ENCODE measurements at places on chromosomes 2 and 18.
A peak's percentile ranks its signal among the peaks of the same experiment; 100 is the strongest.

GRCh38 chr2:29698216-29698615, 223.2 kb downstream of the ALK start:
- no peak for DNase-seq

- no peak for DNase-seq
Observed at GRCh38 chr2:178863856-178864620, 56.8 kb upstream of the TTN start.

- DNase-seq = no peak
Observed at GRCh38 chr2:59301466-59302402, 1060.6 kb upstream of the FANCL start.

- DNase-seq = no peak
Observed at GRCh38 chr2:18724371-18725145, 135.2 kb upstream of the NT5C1B start.

DNA sequence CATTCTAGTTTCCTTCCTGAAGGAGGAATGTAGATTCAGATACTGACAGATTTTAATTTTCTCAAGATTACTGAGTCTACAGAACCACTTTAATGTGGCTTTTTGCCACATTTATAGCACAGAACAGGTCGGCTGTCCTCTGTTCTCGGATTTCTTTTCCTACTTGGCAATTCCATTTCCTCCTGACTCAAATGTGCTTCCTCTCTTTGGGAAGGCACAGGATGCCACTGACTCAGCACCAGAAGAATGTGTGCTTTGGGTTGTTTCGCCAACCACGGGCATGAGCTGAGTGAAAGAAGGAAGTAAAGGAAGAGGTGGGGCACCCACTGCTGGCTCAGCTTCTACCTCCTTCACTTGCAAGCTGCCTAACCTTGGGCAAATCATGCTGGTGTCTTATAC, 970.6 kb upstream of the ACVR2A start:
- DNase-seq = no peak

DNA sequence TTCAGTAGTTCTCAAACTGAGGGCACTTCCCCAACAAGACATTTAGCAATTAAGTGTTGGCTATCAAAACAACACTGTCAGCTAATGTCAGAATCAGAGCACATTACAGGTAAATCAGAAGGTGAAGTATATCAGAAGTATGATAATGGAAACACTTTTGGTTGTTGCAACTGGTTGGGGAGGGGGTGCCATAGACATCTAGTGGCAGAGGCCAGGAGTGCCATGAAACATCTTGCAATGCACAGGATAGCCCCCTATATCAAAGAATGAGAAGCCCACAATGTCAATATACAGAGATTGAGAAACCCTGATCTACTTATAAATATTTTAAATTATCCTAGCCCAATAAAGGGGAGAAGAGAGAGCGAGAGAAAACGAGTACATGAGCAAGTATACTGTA, 4.9 kb upstream of the XPO1 start:
- no peak for DNase-seq

DNA sequence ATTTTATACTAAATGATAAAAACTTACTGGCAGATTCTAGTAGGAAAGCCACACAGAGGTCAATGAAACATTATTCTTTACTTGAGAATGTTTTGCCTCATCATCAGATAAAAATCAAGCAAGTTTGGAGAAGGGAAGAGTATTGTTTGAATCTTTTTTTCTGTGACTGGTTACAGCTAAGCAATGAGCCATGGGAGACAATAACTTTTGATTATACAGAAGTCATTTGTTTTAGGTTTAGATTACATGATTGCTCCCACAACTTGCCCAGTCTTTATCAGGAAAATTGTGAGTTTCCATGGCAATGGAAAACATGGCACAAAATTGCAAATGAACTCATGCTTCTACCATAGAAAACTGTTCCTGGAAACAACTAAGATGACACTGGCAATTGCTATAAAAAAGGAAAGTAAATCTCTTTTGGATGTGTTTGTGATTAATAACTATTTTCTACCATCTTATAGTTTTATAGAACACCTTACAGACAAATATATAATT, 476.8 kb downstream of the MBD2 start:
- DNase-seq = no peak

- DNase-seq = peak; percentile 50
Observed at GRCh38 chr2:234003972-234004617, 46.4 kb upstream of the SPP2 start.

DNA sequence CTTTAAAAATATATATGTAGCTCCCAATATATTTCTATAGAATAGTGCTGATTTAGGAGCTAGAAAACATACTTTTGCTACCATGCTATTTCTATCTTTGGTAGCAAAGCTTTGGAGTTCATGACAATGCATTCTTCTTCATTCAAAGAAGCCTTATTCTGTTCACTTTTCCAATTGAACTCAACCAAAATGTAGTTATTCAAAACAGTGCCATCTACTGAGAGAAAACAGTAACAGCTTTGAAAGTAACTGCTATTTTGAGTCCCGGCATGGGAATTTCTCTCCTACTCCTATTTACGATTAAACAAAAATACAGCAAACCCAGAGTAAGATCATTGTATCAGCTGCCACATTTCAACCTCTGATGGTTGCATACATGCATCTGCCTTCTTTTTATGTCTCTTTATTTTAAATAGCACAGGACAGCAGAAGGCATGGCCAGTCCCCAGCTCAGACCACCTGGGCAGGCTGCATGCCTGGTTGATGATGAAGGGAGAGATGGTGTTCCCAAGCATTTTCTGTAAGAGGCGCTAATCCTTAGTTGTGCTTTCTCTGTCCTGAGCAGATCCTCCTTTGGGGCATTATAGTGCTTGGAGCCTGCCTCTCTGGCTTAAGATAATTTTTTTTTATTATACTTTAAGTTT, 69.7 kb upstream of the SULT1C3 start:
- DNase-seq = no peak

GRCh38 chr2:70474256-70474848, 79.3 kb downstream of the TGFA start:
- no peak for DNase-seq

DNA sequence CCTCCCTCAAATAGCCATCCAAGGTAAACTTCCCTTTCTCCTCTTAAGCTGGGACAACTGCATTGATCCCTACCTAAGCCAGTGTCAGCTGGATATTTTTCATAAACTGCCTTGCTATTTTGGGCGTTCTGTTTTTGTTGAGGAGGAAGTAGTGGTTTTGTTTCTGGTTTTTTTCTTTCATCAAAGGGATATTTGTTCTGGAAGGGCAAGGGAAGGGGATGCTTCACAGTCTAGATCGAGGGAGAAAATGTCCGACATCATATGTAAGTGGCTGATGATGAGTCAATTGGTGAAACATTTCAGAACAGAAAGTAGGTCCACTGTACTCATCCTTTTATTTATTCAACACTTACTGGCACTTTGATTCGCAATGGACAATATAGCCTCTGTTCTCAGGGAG, 31.0 kb downstream of the TANC1 start:
- DNase-seq = no peak

Data from activated T-cell treated with anti-CD3 and anti-CD28 coated beads, Interleukin-2, amount 50 U/mL, for 48 hours (primary cell).